ENCODE measurements at places on chromosomes 5 and 9.
A peak's percentile ranks its signal among the peaks of the same experiment; 100 is the strongest.

- DNase-seq, result no peak
These were observed 101.4 kb upstream of the STC2 start for GRCh38 chr5:173429489-173430150.

GRCh38 chr9:16884952-16885513 is 14.6 kb upstream of the BNC2 start:
- no peak for DNase-seq

DNA sequence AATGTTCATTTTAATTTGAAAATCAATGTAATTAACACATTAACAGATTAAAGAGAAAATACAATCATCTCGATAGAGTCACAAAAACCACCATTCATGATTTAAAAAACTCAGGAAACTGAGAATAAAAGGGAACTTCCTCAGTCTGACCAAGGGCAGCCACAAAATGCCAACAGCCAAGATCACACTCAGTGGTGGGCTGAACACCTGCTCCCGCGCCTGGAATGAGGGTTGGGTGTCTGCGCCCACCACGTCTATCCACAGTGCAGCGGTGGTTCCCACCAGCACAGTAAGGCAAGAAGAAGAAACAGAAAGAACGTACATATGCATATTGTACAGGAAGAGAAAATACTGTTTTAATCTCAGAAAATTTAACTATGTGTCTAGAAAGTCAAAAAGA is 11.7 kb upstream of the NSMF start:
- DNase-seq, result no peak

GRCh38 chr5:118789366-118789765 is 199.0 kb downstream of the DTWD2 start:
- no peak for DNase-seq

- DNase-seq, result no peak
These were observed 218.0 kb upstream of the PCSK5 start for GRCh38 chr9:75672478-75672877.

DNA sequence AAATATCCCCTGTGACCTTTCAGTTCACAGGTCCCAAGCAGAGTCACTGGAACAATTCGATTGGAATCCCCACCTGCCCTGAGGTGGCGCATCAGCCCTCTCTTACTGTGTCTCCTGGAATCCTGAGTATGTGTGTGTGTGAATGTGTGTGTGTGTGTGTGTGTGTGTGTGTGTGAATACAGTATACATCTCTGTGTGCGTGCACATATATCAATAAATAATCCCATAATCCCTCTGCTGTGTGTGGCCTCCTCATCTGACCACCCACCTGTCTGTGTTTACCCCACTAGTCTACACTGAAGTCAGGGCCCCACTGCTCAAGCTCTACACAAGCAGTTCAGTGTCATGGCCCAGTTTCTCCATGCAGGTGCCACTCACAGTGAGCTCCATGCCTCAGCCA is 187.4 kb downstream of the ERCC6L2 start:
- DNase-seq, result no peak

DNA sequence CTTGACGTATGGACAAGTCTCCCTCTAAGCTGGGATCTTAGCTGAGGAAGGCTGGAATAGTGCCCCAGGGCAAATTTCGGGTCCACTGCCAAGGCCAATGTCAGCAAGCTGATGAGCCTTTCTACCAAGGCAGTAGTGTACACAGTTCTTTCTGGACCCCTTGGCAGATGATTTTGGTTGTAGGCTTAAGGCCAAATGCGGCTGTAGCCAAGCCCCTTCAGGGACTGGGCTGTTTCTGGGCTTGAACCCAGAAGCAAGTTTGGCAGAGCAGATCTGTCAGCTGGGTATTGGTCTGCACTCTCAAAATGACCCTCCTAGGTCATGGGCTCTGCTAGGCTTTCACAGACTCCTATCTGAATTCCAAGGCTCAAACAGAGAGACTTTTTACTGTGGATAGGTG is 121.6 kb downstream of the ADAMTSL1 start:
- DNase-seq, result no peak

GRCh38 chr9:133787754-133788025 is 49.5 kb upstream of the SARDH start:
- DNase-seq, result peak; percentile 58

DNA sequence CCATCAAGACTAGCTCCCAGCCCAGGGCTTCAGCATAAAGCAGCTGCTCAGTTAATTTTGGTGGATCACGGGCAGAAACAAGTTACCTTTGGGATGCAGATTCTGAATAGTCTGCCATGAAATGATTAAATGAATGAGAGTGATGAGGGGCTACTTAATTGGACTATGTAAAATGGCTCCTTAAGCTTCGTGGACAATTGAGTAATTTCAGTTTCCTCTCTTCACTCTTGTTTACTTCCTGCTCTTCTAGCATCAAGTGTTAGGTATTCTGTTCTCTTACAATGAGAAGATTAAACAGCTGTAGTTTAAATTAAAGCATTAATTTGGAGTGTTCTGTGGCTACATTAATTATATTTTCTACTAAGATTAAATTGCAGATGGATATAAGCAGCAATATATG is 28.1 kb downstream of the PIK3R1 start:
- no peak for DNase-seq

DNA sequence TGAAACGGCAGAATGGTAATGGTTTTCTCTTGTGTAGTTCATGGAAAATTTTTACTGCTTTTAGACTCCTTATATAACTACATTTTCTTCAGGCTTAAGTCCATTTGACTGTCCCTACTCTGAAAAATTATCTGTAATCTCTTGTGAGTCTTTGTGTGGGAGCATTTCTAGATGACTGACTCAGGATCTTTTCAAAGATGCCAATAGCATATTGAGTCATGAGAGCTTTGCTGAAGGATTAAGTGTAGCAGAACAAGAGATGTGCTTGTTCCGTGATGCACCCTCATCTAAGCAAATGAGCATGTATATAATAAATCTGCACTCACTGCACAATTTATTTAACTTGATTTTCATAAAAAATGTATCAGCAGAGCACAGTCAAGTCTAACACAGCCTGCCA is 298.7 kb upstream of the CDH6 start:
- DNase-seq, result no peak

All from liver (tissue), 10 donors.